ENCODE measurements at places on chromosomes 4 and X.

- no peak for DNase-seq
These were observed 38.6 kb downstream of the ING2 start for GRCh38 chr4:183543435-183543834.

- DNase-seq: no peak
These were observed 13.7 kb upstream of the ADD1 start for GRCh38 chr4:2829933-2830451.

DNA sequence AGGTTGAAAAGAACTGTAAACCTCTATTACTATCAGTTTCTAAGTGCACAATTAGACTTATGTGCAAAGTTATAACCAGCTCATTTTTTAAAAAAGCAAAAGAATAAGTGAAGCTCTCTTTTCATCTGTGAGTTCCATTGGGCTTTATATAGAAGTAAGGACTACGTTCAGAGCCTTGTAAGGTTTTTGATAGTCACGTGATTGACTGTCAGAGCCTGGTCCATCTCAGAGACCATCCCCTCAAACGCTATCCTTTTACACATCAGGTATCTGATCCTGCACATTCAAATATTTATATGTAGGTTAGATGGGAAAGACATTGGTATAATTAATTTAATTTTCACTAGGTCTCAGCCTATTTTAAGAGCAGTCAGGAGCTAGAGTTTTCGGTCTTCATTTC, 279.3 kb downstream of the INPP4B start:
- no peak for DNase-seq

- no peak for DNase-seq
These were observed 99.9 kb upstream of the RAPGEF2 start for GRCh38 chr4:159002950-159003349.

DNA sequence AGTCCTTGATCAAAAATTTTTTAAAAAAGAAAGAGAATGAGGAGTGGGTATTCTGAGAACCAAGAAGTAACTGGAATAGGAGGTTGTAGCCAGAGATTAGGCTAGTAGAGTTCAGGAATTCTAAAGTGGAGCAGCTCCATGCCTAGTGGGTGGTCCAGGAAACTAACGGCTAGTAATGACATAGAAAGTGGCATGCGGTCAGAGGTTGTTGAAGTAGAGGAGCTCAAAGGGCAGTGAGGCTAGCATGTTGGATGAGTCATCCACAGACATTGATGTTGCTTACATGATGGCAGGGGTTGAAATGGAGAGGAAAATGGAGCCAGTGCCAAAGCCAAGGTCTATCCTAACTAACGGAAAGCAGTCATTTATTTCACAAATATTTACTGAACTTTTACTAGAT, 42.1 kb downstream of the TEX13B start:
- DNase-seq: no peak

DNA sequence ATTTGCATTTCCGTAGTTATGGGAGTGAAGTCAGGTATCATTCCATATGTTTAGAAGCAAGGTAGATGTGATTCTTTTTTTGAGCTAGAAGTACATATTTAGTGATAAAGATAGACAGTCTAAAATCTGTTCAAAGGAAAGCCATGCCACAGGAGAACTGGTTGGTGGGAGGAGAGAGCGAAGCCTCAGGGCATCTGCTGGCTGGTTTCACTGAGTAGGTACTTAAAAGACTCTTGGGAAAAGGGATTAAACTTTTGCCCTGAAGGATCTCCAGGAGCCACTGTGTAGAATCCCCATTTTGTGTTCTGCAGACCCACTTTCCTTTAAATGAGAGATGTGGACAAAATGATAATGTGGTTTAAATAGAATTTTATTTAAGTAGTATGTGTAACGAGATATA, 89.6 kb downstream of the SHROOM2 start:
- no peak for DNase-seq

GRCh38 chr4:177051473-177052060, 258.1 kb upstream of the NEIL3 start:
- DNase-seq: no peak

- no peak for DNase-seq
These were observed at the start of gene ARSD for GRCh38 chrX:2928583-2929434. ARSD (minus strand) TSS chrX:2929339; CDS start chrX:2929275, 64 bp downstream.

GRCh38 chr4:168409089-168409801, 71.0 kb downstream of the DDX60L start:
- DNase-seq: no peak

GRCh38 chr4:139785356-139785755, 119.7 kb downstream of the MGST2 start:
- DNase-seq: no peak

GRCh38 chrX:153861151-153861550, 24.8 kb downstream of the L1CAM start:
- DNase-seq: no peak

- no peak for DNase-seq
These were observed 16.0 kb upstream of the SH3TC1 start for GRCh38 chr4:8182858-8183725.

DNA sequence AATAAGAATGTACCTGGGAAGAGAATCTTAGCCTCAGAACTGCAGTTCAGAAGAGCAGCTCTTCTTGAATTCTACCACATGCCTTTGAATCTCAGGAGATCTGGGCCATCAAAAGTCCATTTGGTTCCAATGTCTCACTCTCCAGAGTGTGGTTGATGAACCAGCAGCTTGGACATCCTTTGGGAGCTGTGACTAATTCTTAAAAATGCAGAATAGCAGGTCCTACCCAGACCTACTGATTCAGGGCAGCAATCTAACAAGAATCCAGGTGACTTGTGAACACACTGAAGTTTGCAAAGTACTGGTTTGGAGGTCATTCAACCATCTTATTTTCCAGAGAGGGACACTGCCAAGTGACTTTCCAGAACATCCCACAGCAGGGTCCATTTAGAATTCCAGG, 244.7 kb downstream of the PACRGL start:
- DNase-seq: no peak

DNA sequence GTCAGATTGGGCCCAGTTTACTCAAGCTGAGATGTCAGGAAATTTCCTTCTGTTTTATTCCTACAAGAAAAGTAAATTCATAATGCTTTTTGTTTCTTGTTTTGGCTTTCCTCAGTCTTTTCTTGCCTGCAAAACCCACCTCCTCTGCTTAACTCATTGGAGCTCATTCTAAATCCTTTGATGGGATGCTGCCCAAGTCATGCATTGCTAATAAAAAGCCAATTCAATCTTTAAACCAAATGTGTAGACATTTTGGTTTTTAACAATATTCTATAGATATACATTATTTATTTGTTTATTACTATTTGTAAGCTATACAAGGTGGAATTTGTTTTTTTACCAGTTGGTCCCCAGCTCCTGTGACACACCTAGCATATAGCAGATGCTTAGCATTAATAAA, 13.2 kb upstream of the PDE5A start:
- no peak for DNase-seq

- DNase-seq: no peak
These were observed 31.9 kb upstream of the TLR2 start for GRCh38 chr4:153652051-153652784.

- DNase-seq: no peak
These were observed 170.6 kb downstream of the ZC4H2 start for GRCh38 chrX:64805683-64806082.

GRCh38 chr4:77043507-77044136, 32.2 kb downstream of the CCNI start:
- DNase-seq: no peak

- no peak for DNase-seq
These were observed 184.1 kb downstream of the MID1IP1 start for GRCh38 chrX:38985375-38985774.
